Cortex of kidney (tissue), 1 donor: ENCODE measurements at places on chromosomes 5 and 9.

- DNase-seq: no peak
These were observed 135.1 kb upstream of the ICE1 start for GRCh38 chr5:5287419-5287818.

- no peak for DNase-seq
These were observed 1033.4 kb upstream of the DMAC1 start for GRCh38 chr9:8832955-8833354.

DNA sequence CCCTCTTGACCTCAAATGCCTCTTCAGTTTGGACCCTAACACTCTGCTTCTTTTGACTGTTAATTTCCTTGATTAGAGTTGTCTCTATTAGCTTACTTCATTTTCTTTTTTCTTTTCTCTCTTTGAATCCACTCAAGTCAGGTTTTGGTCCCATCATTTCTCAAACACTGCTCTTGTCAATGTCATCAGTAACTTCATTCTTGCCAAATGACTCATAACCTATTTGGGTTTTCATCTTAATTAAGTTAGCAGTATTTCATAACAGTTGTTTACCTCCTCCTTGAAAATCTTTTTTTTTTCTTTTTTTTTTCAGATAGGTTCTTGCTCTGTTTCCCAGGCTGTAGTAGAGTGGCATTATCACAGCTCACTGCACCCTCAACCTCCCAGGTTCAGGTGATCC is 119.6 kb downstream of the PARP8 start:
- no peak for DNase-seq

DNA sequence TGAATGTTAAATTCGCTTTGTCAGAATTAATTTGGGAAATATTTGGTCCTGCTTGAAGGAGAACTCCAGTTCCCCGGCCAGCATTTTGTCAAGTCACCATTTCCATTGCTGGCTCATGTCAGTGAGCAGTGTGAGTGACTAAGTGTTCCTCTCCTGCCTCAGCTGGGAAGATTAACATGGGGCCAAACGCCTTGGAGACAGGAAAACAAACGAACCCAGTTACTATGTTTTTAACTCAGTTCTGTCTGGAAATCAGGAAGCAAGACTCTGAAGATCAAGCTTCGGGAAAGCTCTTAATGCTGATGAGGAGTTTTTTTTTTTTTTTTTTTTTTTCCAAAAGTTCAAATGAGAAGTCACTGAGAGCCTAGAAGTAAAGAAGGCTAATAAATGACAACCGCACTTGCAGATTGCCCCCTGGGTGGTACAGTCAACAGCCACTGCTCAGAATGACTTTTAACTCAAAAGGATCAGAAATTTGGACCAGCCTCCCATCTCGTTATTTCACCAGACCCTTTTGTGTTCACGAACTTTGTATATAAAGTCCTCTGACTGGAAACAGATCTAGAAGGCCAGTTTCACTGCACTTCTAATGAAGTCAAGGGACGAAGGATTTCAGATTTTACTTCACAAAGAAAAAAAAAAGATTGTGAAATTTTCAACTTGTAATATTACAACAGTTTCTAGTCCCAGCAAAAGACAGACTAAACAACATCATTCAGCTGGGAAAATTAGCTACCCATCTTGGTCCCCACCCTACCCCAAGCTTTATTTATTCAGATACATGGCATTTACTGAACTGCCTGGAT is 121.3 kb downstream of the LHFPL2 start:
- no peak for DNase-seq

DNA sequence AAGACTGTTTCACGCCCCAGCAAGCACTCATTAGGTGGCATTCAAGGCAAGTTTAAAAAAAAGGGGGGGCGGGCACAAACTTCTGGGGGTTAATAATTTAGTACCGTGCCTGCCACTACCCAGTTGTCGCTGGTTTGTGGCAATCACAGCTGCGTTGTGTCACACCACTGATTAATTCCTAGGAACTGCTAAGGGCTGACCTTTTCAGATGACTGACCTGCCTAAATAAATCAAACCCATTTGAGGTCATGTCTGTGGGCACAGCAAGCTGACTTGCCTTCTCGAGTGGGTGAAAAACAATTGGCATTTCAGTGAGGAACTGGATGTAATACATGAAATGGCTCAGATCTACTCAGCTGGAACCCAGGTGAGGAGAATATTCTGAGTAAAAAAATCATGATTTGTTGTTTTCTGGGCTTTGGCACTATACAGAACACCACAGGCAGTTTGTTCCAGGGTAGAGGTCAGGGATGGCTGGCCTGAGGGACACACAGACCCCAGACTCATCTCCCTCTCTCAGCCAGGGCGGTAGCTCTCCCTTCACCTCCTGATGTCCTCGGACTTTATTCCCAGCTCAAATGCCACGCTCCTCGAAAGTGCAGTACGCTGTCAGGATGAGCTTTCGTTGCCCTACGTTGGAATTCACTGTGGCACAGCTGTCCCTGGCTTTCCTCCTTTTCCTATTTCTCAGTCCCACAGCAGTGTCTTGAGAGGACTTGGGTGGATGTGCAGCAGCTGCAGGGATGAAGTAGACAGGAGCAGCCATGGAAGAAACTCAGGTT is 15.5 kb upstream of the MGAT1 start:
- DNase-seq: no peak

GRCh38 chr5:177029498-177029897 is 7.0 kb downstream of the ZNF346 start:
- DNase-seq: no peak

DNA sequence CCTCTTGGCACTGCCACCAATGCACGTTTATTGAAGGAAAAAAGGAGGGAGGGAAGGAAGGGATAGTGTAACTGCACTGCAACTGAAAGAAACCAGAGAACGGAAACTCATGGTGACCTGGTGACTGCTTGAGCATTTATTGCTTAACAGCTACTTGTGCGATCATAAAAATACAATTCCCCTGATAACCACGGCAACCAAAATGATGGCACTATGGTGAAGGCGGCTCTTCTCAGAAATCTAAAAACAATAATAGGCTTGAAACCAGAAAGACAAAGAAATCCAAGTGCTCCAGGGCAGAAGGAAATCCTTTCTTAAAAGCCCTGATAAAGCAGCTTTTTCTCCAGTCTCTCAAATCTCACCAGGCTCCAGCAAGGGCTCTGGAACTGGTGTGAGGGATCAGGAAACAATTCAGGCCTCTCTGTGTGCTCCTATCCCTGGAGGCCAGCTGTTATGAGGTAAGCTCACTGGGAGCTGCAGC is 1.9 kb downstream of the FBXO10 start:
- no peak for DNase-seq

DNA sequence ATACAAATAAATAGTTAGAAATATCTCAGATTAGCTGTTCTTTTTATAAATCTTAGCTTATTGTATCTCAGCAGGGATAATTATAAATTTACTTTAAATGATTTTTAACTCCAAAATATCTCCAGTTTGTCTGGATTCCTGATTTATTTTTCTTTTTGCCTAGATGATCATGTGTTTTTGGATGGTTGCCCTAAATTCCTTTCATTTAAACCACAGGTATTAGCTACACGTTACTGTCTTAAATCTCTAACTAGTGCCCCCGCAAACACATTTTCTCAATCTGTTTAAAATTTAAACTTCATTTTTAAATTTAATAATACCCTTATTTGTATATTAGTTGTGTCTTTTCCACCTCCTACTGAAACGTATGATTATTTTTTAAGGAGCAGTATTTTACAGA is 5.6 kb downstream of the FER start:
- DNase-seq: no peak

- no peak for DNase-seq
These were observed 269.1 kb downstream of the NR2F1-AS1 start for GRCh38 chr5:93311881-93312280.

DNA sequence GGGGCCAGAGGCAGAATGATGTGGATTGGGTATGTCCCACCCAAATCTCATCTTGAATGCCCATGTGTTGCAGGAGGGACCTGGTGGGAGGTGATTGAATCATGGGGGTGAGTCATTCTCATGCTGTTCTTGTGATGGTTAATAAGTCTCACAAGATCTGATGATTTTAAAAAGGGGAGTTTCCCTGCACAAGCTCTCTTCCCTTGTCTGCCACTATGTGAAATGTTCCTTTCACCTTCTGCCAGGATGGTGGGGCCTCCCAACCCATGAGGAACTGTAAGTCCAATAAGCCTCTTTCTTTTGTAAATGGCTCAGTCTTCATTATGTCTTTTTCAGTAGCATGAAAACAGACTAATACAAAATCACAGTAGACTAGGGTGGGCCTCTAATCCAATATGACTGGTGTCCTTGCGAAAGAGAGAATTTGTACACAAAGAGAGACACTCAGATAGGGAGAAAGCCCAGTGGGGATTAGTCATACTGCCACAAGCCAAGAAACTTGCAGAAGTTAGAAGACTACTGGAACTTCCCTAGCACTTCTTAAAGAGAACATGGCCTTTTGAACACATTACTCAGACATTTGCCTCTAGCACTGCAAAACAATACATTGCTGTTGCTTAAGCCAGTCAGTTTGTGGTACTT is 68.4 kb downstream of the ANXA1 start:
- no peak for DNase-seq

DNA sequence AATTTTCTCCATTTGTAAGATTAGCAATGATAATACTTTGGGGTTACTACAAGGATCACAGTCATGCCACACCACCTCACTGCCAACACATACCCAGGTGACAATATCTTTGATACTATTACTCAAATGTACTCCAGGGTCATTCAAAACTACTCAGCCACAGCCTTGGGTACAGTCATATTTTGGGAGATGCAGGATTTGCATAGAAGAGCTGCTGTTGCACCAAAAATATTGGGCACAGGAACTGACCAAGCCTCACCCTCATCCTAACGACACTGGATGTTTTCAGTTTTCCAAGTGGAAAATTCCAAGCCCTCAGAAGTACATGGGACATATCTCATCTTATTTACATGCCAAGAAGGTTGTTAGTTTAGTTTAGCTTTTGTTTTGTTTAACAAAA is 120.9 kb upstream of the C6 start:
- DNase-seq: no peak

DNA sequence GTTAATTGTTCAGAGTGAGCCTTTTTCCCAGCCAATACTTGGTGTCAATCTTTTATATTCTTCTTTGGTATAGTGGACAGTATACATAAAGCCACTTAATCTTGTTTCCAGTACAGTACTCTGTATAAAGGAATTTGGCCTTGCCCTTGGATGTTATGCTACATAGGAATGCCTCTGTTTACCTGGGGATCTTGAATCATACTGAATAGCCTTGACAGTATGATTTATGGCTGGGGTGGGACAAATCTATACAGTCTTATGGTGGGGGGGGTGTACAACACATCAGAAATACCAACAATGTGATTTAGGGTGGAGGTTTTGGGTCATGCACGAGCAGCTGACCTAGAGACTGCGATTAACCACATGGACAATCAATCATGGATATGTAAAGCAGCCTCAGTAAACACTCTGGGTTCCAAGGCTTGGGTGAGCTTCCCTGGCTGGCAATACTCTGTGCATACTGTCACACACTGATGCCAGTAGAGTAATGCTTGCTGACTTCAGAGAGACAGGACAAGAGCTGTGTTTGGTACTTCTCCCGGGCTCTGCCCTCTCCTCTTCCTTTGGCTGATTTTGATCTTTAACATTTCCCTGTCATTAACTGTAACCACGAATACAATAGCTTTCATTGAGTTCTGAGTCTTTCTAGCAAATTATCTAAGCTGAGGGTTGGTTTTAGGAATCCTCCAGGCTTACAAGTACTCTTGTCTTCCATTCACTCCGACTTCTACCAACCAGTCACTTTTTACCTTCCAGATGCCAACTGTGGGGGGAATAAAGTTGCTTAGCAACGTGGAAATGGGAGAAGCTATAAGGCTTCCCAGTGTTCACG is 84.6 kb downstream of the IARS1 start:
- DNase-seq: no peak

- DNase-seq: no peak
These were observed 177.9 kb downstream of the TSSK1B start for GRCh38 chr5:113256671-113257452.

GRCh38 chr9:133581513-133582343 is 27.5 kb downstream of the FAM163B start:
- DNase-seq: no peak

DNA sequence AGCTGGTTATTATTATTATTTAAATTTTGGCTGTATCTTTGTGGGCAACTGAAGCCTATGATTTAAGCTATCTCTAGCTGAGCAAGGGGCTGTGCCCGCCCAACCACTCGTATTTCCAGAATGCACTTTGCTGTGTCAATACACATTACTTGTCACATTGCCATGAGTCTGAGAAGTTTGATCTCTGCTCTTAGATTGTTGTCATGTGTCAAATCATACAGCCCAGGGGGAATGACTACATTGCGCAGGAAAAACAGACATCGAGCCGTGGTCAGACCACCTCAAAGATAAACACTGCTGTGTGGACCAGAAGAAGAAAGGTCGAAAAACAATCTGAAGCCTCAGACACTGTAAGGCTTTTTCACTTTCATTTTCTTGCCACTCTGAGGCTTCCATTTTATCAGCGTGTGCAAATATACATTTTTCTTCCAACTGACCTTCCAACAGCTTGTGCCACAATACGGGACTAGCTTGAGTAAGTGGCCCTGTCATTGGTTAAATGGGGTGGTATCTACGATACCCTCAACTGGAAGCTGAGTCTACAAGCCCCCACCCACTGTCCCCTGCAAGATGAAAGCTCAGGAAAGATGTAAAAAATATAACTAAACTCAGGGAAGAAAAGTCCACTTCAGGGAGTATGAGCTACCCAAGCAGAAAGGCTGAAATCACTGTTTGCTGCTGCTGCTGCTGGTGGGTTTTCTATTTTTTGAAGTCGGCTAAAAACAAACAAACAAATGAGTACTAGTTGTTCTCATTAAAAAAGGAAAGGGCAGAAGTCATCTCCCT is 603.0 kb downstream of the BNC2 start:
- no peak for DNase-seq

DNA sequence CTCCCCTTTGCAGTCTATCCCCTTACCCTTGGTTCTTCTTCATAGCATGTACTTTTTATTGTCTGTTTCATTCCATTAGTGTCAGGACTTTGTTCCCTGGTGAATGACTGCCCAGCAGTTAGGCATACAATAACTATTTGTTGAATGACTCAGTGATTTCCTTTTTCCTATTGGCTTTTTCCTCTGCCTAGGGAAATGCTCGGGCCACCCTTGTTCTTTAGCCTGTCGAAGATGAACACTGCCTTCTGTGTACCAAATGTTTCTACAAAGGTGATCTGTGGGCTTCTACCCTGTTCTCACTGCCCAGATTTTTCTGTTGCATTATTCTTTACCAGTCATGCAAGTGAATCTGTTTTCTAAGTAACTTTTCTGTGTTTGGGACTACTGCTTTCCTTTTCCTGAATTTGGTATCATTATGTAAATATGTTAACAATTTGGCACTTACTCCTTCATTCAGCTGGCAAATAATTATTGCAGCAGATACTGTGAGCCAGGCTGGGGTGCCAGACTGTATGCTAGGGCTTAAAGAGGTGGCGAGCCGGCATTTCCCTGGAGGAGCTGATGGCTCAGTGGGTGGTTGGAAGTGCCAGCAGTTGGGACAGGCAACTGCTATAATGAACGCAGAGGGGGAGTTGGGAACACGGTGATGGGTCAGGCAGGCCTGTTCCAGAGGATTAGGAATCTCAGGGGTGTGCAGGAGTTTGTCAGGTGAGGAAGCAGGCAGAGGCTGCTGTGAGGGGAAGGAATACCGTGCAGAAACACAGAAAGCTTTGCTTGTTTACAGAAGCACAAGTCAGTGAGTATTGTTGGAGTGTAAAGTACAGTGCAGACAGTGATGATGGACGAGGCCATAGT is 30.6 kb downstream of the KDM4C start:
- no peak for DNase-seq
